Muscle of leg (tissue), 16 donors: ENCODE measurements at places on chromosomes 5 and 9. TPM values are rescaled to one million over a fixed set of nuclear protein-coding genes. Genes with fewer than 3 reads are reported as not detected.
A peak's percentile ranks its signal among the peaks of the same experiment; 100 is the strongest.

GRCh38 chr5:75756211-75756610 lies 39.0 kb upstream of the POC5 start:
- DNase-seq, result no peak

DNA sequence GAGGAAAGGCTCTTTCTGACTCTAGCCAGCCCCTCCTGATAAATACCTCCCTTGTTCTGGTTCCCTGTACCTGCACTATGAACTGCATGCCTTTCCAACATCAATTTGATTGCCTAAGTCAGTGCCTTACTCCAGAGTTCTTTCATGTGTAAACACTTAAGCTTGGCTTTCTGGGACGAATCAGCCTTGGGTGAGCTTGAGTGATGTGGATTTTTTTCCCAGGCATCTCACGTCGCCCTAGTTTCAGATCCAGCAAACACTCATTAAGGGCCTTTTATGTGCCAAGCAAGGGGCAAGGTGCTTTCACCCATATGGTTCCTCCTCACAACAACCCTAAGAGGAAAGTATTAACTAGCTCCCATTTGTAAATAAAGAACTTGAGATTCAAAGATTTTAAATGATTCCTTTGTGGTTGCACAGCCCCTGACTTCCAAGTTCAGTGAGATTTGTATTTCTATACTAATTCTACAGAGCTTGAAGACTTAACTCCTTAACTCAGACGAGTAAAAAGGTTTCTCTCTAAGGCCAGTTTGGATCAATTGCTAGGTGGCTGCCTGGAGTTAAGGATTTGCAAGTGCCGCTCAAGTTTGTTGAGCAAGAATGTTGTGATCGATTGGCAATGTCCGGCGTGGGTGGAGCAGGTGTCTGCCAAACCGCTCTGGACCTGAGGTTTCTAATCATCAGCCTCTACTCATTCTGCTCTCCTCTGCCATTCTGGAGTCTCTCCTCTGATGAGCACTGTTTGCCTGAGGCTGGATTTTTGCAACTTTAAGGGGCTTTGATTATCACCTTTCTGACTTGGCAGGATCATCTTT lies 20.2 kb upstream of the TJP2 start:
- DNase-seq, result no peak

- peak; percentile 82 for DNase-seq
Measured at GRCh38 chr5:33890131-33891032, 1.4 kb downstream of the ADAMTS12 start.

GRCh38 chr9:114989600-114990410 lies 59.4 kb upstream of the TNFSF8 start:
- no peak for DNase-seq

NEUROG1 gene
- polyA plus RNA-seq, result not detected

LEAP2 gene
- polyA plus RNA-seq, result 1.5 TPM

SHROOM1 gene
- 1.8 TPM for polyA plus RNA-seq

XRCC4 gene
- 5.1 TPM for polyA plus RNA-seq

JADE2 gene
- polyA plus RNA-seq, result 1.1 TPM

PCAT7 gene
- 4.9 TPM for polyA plus RNA-seq

GAPT gene
- 0.85 TPM for polyA plus RNA-seq
